ENCODE measurements at places on chromosomes 7 and 10.

DNA sequence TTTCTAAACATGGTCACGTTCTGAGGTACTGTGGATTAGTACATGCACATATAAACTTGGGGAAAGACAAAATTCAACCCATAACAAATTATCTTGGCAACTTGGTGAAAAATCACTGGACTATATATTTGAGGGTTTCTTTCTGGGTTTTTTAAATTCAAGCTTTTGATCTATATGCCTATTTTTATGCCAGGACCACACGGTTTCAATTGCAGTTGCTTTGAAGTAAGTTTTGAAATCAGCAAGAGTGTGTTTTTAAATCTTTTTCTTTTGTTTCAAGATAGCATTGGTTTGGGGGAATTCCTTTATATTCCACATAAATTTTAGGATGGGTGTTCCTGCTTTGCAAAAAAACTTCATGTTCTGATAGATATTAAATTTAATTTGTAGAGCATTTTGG lies 406.4 kb upstream of the VWC2 start:
- DNase-seq, result no peak

DNA sequence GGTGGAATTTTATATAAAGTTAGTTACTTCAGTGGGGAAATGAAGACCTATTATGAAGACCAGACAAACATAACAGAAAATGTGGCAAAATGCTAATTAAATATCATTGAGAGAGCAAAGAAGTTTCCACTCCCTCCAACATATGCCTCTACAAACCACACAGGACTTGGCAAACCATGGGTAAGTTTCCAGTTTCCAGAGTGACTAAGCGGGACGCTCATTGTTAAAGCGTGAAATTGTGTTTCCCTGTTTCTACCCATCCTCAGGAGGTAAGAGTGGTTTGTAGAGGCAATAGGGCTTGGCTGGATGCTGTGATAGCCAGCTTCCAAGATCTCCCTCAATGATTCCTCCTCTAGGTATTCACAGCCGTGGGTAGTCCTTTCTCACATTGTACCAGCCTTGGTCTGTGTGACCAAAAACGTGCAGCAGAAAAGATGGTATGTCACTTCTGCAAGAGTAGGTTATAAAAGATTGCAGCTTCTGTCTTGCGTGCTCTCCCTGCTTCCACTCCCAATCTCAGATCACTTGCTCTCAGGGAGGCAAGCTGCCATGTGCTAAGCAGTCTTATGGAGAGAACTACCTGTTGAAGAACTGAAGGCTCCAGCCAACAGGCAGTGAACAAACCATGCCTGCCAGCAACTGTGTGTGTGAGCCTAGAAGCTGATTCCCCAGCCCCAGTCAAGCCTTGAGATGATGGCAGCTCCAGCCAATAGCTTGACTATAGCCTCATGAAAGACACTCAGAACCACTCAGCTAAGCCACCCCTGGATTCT lies 35.7 kb downstream of the CBX3 start:
- DNase-seq, result no peak

GRCh38 chr7:41487229-41487940 lies 215.5 kb downstream of the INHBA start:
- DNase-seq, result no peak

DNA sequence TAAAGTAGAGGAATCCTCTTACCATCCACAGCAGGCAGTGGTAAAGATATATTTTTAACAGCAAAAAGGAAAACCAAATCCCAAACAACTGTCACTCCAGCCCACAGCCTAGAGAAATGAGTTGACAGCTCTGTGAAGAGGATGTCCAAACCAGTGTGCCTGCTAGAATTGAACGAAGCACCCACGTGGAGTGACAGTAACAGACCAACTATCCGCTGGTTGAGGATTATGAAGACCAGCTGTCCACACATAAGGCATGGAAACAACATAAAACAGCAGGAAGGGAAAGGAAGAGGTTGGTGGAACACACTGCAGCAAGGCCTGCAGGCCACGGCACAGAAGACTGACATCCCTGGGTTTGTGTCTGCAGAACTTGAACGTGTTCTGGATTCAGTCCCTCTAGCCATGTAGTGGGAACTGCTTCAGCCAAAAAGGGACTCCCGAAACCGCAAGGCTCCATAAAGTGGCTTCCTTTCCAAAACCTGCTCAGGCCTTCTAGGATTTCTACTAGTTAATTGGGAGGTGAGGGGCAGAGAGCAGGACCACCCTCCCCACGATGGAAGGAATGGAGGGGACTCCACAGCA lies 324.4 kb downstream of the BICC1 start:
- no peak for DNase-seq

DNA sequence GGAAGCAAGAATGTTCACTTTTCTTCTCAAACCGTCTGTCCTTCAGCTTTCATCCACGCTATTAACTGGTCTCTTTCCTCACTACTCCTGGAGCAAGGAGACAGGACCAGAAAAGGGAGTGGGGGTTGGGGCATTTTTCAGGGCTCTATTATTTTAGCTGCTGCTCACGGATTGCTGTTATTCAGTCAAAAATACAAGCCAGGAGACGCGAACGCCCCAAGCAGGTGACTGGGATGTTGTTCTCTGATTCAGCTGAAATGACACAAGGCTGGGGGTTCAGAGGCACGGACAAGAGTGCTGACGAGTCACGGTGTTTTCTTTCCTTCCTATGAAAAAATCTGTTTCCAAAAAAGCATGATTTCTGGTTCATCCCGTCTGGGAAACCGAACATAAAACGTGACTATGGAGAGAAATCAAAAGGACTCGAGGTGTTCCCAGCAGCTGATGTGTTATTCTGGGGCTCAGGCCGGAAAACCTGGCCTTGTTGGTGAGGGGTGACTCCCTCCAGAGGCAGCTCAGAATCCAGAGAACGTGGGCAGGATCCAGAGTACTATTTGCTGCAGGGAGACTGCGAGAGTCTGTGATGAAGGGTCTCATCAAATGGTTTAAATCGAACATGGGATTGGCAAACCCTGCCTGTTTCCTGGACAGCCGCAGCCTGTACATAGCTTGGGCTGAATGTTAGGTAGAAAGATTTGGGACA lies 3.5 kb upstream of the INHBA start:
- no peak for DNase-seq

GRCh38 chr7:148397985-148398384 lies 192.6 kb upstream of the C7orf33 start:
- no peak for DNase-seq

- DNase-seq, result peak; percentile 88
These were observed 4.4 kb upstream of the ARID5B start for GRCh38 chr10:61896854-61897661.

GRCh38 chr7:49618028-49618427 lies 155.4 kb upstream of the VWC2 start:
- DNase-seq, result no peak

GRCh38 chr10:74371696-74372095 lies 220.7 kb downstream of the ADK start:
- no peak for DNase-seq

DNA sequence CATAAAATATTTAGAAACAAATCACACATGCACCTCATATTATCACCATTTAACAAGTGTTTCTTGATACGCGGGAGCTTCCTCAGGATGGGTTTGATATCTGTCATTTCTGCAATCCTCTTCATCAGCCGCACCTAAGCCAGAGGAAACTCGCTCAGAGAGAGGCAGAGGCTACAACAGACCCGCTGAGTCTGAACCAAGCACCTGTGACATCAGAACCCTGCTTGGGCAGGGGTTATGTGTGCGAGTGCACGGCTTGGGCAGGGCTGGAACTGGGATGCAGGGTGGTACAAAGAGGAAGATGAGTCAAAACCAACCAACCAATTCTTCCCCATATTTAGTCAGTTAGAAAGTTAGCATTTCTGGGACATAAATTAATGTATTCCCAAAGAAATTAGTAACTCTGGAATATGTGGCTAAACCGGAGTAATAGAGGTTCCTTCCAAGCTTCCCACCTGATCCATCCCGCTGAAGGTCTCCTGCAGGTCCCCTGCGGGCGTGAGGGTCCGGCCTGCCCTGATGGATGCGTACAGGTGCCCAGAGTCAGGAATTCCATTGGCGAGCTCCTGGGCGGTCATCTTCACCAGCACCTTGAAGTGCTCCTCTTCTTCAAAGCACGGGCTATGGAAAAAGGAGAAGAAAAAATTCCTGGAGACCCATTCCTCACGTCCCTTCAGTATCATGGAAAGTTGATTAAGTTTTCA lies 25.3 kb downstream of the PITRM1 start:
- DNase-seq, result no peak
